ENCODE measurements at places on chromosomes 2 and 18. TPM values are rescaled to one million over a fixed set of nuclear protein-coding genes. Genes with fewer than 3 reads are reported as not detected.

GRCh38 chr2:182541268-182541667 is 114.4 kb upstream of the PDE1A start:
- no peak for DNase-seq

DNA sequence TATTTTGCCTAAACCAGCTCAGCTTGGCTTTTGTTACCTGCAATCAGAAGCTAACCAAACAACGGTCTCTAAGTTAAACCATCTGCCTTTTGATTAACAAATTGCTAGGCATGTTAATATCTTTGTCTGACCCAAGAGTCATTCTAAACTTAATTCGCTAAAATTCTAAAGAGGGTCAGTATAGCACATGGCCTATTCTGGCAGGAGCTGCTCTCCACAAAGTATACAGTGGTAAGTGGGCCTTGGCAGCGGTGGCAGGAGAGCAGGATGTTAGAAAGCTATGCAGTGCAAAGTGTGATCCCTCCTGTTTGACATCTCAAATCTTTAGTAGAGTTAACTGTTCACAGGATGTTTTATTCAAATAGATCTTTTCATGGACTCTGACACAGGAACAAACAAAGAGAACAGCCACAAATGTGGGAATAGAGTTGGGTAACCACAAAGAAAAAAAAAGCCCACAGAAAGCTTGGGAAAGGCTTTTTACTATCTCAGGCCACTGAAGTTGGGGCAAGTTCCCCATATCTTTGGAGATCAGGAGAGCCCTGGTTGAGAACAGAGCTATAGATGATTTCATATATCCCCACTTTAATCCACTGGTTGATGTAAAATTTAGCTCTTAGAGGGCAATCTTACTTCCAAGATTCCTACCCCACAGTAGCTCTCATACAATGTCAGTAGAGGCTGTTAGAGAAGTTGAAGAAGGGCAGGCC is 10.6 kb downstream of the CFAP210 start:
- DNase-seq: no peak

Gene CERKL
- not detected for total RNA-seq

Gene ABCB11
- total RNA-seq: not detected

Gene REEP1
- total RNA-seq: 2.7 TPM
